CD8-positive, alpha-beta memory T cell (primary cell): ENCODE measurements at places on chromosomes 12 and 14. TPM values are rescaled to one million over a fixed set of nuclear protein-coding genes. Genes with fewer than 3 reads are reported as not detected.

GRCh38 chr12:31206038-31206670, 119.8 kb downstream of the SINHCAF start:
- DNase-seq = no peak
- no peaks in the 10 kb centered on the region for H3K4me1 ChIP-seq
- no peak overlapping the region for H3K27ac ChIP-seq
- no peaks in the 10 kb centered on the region for H3K27me3 ChIP-seq

DNA sequence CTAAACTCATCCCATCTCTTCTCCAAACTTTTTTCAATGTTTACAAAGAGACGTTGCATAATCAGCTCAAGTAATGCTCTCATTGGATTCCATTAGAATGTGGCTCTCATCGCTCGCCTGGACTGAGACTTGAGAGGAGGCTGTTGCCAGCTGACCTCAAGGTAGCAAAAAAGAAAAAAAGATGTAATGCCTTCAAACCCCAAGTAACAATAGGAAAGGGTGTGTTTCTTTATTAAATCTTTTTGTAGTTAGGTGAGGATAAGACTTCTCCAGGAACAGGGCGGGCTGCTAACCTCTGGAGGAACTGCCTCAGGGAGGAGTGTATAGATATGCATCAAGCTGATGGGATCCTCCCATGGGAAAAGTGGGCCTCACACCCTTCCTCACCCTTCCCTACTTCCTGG, 956 bp upstream of the PTHLH start:
- no peak overlapping the region for H3K27ac ChIP-seq
- no peaks in the 10 kb centered on the region for H3K36me3 ChIP-seq
- DNase-seq = no peak

- no peaks in the 10 kb centered on the region for H3K36me3 ChIP-seq
- no peak overlapping the region for H3K4me3 ChIP-seq
- H3K27ac ChIP-seq = no peak overlapping the region
- H3K4me1 ChIP-seq = no peaks in the 10 kb centered on the region
These were observed 11.0 kb upstream of the CELA1 start for GRCh38 chr12:51357374-51358047.

DNA sequence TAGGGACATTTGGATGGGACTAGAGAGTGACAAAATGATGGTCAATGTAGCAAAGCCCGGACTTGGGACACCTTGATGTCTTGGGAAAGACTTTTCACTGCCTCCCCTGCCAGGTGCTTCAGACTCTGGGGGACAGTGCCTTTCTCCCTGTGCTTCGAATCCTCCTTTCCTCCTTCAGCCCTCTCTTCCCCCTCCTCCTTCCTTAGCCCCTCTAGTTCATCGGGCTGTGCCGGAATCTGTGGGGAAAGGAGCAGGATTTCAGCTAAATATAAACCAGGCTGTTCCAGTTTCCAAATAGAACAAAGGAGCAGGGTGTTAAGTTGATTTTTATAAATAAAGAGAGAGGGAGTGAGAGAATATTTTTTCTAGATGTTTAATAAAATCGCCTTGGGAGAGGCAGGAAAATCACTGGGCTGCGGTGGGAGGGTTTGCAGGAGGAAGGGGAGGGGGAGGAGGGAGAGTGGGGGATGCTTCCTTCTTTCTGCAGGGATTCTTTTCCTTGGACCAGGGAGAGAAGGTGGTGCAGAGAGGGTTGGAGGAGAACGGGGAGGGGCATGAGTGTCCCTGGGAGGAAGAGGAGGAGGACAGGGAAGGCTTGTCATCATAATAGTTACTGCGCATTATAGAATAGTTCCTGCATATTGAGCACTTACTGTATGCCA, 21.3 kb upstream of the CABP1 start:
- H3K4me3 ChIP-seq = no peak overlapping the region
- no peak for DNase-seq
- H3K27me3 ChIP-seq = peaks cover 6% of the 10 kb centered on the region
- no peaks in the 10 kb centered on the region for H3K4me1 ChIP-seq
- H3K36me3 ChIP-seq = no peaks in the 10 kb centered on the region

GRCh38 chr12:68930178-68930577, 2.8 kb downstream of the CPM start:
- DNase-seq = no peak
- no peaks in the 10 kb centered on the region for H3K36me3 ChIP-seq
- no peak overlapping the region for H3K4me3 ChIP-seq
- no peak overlapping the region for H3K27ac ChIP-seq

- no peaks in the 10 kb centered on the region for H3K36me3 ChIP-seq
- H3K27ac ChIP-seq = peak overlapping the region; percentile 38
- peaks cover 33% of the 10 kb centered on the region for H3K4me1 ChIP-seq
- peak overlapping the region; percentile 50 for H3K4me3 ChIP-seq
These were observed 68.0 kb downstream of the RNF34 start for GRCh38 chr12:121467638-121468498.

DNA sequence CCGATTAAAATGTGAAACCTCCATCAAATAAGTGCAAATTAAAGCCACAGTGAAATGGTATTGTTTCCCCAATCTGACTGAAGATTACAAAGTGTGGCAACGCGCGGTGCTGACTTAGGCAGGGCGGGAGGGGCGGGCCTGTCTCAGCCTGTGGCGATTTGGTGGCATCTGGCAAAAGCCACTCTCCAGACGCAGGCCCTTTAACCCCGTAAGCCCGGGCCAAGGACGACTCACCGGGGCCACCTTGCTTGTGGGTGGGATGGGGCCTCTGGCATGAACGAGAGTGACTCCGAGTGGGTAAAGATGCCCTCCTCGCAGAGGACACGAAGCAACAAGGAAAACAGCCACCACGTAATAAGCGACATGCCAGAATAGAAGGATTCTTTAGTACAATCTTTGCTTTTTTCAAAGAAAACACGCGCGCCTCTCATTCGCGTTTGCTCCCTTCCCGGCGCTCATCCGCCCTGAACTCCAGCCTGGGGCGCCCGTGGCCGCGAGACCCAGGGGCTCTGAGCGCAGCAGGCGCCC, 815 bp downstream of the DEGS2 start:
- peak overlapping the region; percentile 12 for H3K4me3 ChIP-seq
- no peaks in the 10 kb centered on the region for H3K4me1 ChIP-seq
- H3K36me3 ChIP-seq = no peaks in the 10 kb centered on the region
- no peaks in the 10 kb centered on the region for H3K27me3 ChIP-seq
- DNase-seq = no peak
- H3K27ac ChIP-seq = no peak overlapping the region

DNA sequence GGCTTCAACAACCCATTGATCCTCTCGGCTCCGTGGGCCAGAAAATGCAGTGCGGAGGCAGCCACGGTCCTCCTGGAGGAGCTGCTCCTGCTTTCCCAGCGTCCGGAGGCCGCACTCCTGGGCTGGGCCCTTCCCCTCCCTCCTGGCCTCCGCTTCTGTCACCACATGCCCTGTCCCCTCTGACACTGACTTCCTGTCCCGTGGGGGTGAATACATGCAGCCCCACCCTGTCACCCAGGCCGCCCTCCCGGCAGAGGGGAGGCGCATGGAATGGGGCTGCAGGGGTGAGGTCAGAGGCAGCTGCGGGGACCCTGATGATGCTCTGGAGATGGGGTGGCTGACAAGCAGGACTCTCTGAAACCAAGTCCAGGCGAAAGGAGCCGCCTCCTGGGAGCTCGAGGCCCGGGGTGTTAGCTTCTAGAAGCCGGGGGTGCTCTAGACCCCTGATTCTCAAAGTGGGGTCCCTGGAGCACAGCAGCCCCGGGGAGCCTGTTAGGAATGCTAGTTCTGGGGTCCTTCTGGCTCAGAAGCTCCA, 32.2 kb downstream of the NOC4L start:
- DNase-seq = no peak
- H3K27ac ChIP-seq = no peak overlapping the region
- no peak overlapping the region for H3K4me3 ChIP-seq
- peaks cover 36% of the 10 kb centered on the region for H3K4me1 ChIP-seq
- H3K27me3 ChIP-seq = peaks cover 10% of the 10 kb centered on the region

- no peaks in the 10 kb centered on the region for H3K36me3 ChIP-seq
- no peak overlapping the region for H3K4me3 ChIP-seq
- no peak overlapping the region for H3K27ac ChIP-seq
- H3K27me3 ChIP-seq = no peaks in the 10 kb centered on the region
- no peaks in the 10 kb centered on the region for H3K4me1 ChIP-seq
These were observed 771.7 kb upstream of the TMEM132C start for GRCh38 chr12:127494961-127495915.

DNA sequence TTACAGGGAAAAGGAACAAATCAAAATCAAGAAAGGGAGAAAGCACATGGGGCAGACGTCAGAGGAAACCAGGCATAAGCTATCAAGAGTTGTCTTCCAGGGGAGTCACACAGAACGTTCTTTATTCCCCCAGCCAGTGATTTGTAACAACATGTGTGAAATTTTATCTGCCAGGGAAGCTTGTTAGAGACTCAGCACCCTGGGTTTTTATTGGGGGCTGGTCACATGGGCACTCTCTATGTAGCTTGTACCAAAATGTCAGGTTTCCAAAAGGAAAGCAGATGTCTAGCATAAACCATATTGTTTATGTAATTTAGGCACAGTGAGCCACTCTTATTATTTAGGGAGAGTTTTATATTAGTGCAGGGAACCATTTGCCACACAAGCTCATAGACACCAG, 440.4 kb upstream of the DCN start:
- H3K4me3 ChIP-seq = no peak overlapping the region
- H3K27me3 ChIP-seq = no peaks in the 10 kb centered on the region

- DNase-seq = no peak
- H3K4me3 ChIP-seq = no peak overlapping the region
- no peaks in the 10 kb centered on the region for H3K27me3 ChIP-seq
- H3K27ac ChIP-seq = no peak overlapping the region
- H3K36me3 ChIP-seq = no peaks in the 10 kb centered on the region
These were observed 102.5 kb downstream of the FGD4 start for GRCh38 chr12:32501835-32502333.

- no peak overlapping the region for H3K27ac ChIP-seq
- DNase-seq = no peak
- peaks cover 9% of the 10 kb centered on the region for H3K4me1 ChIP-seq
These were observed 13.9 kb upstream of the DNAH10 start for GRCh38 chr12:123748161-123748560.

GRCh38 chr12:130937063-130937462, 16.6 kb upstream of the ADGRD1 start:
- H3K27me3 ChIP-seq = no peaks in the 10 kb centered on the region
- no peaks in the 10 kb centered on the region for H3K4me1 ChIP-seq
- no peak overlapping the region for H3K4me3 ChIP-seq
- no peak for DNase-seq
- H3K36me3 ChIP-seq = no peaks in the 10 kb centered on the region
- no peak overlapping the region for H3K27ac ChIP-seq

GRCh38 chr12:54294953-54295566, 5.8 kb downstream of the NFE2 start:
- H3K36me3 ChIP-seq = no peaks in the 10 kb centered on the region
- no peak overlapping the region for H3K4me3 ChIP-seq
- DNase-seq = no peak
- peaks cover 3% of the 10 kb centered on the region for H3K4me1 ChIP-seq
- peak overlapping the region; percentile 80 for H3K27ac ChIP-seq

DNA sequence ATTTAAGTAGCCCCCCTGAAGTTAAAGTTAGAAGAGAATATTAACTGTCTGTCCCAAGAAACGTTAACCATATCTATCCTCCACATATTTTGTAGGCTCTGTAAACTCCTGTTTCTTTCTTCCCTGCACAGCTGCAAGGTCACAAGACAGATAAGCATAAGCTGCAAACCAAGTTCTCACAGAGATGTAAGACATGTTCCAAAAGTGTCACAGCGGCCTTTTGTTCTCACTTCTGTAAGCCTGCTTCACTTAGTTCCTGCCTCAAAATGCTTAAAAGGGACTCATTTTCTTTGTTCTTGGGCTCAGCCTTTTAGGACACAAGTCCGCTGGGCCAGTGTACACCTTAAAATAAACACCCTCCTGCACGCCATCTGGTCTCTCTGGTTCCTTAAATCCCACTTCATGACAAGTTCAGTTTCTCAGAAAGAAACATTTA, 3.2 kb downstream of the RNASE1 start:
- no peaks in the 10 kb centered on the region for H3K27me3 ChIP-seq
- no peaks in the 10 kb centered on the region for H3K36me3 ChIP-seq
- DNase-seq = no peak
- no peak overlapping the region for H3K4me3 ChIP-seq
- H3K27ac ChIP-seq = peak overlapping the region; percentile 73

DNA sequence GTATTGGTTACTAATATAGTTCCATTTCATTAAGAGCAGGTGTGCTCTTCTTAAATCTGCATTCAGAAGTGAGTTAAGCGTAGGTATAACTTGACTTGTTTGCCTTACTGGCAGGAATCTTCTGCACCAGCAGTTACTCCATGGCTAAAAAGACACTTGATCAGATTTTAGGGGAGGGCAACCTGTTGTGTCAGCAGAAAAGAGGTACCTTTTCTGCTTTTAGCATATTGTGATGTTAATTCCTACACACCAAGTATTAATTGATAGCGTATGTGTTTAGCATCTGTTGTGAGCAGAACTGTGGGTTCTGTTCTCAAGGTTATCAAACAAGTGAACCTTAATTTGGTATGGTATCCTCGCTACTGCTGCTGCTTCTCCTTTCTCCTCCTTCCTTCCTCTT, 38.3 kb downstream of the TTLL5 start:
- H3K36me3 ChIP-seq = peaks cover 9% of the 10 kb centered on the region
- H3K4me1 ChIP-seq = no peaks in the 10 kb centered on the region
- H3K27me3 ChIP-seq = no peaks in the 10 kb centered on the region
- no peak overlapping the region for H3K27ac ChIP-seq

DNA sequence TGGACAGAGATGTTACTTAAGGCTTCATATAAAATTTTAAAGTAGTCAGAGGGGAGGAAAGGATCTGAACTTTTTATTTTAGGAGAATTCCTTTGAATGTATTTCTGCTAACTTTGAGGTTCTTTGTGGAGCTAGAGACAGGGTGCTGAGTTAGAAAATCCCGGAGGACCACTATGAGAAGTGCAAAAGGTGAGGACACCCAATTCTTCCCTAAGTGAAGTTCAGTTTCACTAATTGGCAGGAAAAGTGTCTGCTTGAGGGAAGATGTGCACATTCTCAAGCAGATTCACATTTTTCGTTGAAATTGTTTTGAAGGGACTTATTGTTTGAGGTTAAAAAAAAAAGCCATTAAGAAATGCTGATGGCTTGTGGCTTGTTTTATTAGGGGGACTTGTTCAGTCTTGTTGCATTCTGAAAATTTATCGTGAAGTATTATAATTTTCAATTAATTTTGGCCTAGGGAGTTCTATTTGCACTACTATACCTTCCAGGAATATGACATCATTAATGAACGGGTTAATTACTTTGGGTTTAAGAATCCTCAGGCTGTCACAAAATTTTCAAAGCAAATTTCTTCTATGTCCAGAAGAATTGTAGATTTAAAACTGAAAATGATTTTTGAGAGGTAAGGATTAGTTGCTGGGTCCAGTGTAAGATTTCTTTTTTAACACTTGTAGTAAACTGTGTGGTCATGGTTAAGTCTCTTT, 1.8 kb downstream of the PCNX1 start:
- H3K27ac ChIP-seq = peak overlapping the region; percentile 66
- peaks cover 48% of the 10 kb centered on the region for H3K4me1 ChIP-seq
- H3K36me3 ChIP-seq = no peaks in the 10 kb centered on the region
- no peaks in the 10 kb centered on the region for H3K27me3 ChIP-seq

Gene CLEC4C
- total RNA-seq = not detected

Gene CCDC91
- 20.3 TPM for total RNA-seq

Gene STYX
- 21.2 TPM for total RNA-seq

Gene TRIM9
- total RNA-seq = 1.0 TPM

Gene OVCH1
- not detected for total RNA-seq

Gene KRT6C
- total RNA-seq = not detected

Gene LHX5
- total RNA-seq = not detected

Gene CCDC197
- total RNA-seq = not detected

Gene CCDC38
- total RNA-seq = 0.46 TPM
